Activated B cell treated with CpG ODN at 0.5 μM for 24 hours (primary cell): ENCODE measurements at places on chromosomes 5 and 9. TPM values are rescaled to one million over a fixed set of nuclear protein-coding genes. Genes with fewer than 3 reads are reported as not detected.

- DNase-seq: no peak
Observed at GRCh38 chr5:14231156-14231555, 88.0 kb downstream of the TRIO start.

DNA sequence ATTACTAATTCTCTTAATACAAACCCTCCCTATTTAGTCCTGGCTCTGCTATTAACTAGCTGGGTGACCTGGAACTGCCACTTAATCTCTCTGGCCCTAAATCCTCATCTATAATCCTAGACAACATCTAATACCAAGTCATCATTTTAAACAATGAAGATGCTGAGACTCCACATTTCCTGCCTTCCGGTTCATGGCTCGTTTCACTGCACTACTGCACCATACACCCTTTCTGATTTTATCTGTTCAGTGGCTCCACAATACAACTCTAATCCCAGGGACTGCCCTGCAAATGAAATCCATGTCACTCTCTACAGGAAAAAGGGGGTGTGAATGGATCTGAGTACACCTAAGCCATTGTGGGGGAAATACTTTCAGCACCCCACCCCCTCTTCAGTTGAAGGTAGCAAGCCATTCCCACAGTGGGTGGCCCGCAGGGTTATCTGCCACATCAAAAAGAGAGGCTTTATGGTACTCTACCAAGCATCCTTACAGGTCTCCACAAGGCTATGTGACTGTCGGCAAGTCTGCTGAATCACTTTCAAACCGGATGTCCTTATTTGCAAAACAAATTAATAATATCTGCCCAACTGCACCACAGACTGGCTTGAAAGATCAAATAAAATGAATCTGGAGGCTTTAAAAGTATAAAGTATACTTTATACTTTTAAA is 89.5 kb downstream of the EPB41L4A start:
- DNase-seq: no peak

- DNase-seq: no peak
Observed at GRCh38 chr5:94445726-94446125, 172.7 kb downstream of the KIAA0825 start.

DNA sequence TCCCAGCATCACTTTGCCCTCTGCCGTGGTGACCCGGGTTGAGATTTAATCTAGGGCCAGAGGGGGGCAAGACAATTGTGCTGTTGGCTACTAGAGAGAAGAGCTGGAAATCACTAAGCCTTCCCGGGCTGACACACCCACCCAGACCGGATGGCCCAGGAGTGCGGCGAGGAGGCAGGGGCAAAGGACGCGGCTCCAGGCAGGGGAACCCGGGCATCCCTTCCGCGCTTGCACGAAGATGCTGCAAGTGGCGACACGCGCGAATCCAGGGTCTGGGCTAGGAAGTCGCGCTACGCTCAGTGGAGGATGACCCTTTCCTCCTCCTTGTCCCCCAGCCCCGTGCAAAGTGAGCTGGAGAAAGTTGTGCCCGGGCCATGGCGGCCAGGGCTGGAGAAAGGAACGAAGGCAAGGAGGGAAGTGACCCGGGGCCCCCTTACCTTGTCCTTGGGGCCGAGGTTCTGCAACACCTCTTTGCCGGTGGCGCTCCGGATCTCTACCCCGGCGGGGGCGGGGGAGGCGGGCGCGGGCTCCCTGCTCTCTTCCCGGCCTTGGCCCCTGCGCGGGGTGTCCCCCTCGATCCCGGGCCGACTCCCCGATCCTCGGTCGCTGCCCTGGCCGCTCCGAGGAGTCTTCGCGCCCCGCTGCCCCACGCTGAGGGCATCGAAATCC is 693 bp downstream of the DPYSL3 start:
- no peak for DNase-seq

DNA sequence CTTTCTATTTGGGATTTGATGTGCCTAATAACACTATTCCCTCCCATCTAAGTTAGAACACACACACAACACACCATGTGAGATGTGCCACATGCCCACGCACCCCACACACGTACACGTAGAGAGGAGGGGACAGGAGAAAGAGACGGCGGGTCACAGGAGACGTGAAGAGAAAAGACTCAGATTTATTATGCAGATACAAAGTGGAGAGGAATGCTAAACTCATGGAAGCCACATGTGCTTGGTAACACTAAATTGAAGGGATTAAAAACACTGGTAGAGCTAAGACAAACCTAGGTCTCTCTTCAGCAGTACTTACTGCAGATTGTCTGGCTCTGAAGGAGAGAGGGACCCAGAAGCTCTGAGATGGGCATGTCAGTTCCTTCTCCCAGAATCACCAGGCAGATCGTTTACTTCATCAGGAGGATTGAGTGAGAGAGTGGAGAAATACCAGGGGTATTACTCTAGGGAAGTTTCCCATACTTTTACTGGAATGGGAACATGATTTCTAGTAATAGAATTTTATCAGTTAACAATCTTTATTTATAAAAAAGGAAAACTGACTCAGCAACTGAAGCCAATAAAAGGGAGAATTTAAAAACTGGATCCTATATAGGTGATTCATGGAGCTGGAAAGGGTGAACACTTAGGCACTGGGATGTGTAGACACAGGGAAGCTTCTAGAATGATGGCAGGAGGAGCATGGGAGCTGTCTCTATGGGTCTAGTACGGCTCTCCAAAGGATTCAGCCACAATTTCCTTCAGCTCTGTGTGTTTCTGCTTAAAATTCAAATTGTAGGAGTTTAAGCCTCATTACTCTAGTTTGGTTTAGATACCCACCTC is 139.4 kb downstream of the MACIR start:
- DNase-seq: no peak

DNA sequence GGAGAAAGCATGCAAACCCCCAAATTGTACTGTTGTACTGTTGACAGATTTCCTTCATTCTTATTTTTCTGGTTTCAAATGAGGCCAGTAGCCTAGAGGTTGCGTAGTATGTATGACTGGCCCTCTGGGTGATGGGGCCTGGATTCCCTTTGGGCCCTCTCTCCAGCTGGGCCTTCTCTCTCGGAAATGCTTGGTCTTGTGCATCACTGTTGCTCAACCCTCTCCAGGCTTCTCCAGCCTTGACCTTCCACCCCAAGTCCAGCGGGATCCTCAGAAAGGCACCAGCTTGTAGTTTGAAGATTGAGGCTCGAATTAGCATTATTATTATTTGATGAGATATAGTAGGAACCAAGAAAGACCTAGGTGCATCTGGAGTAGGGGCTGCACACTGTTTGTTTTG is 87.0 kb downstream of the ANGPTL2 start:
- DNase-seq: no peak

- no peak for DNase-seq
Observed at GRCh38 chr5:137335493-137335892, 163.6 kb downstream of the SPOCK1 start.

GRCh38 chr9:131197160-131197911 is 72.0 kb downstream of the NUP214 start:
- DNase-seq: no peak

DNA sequence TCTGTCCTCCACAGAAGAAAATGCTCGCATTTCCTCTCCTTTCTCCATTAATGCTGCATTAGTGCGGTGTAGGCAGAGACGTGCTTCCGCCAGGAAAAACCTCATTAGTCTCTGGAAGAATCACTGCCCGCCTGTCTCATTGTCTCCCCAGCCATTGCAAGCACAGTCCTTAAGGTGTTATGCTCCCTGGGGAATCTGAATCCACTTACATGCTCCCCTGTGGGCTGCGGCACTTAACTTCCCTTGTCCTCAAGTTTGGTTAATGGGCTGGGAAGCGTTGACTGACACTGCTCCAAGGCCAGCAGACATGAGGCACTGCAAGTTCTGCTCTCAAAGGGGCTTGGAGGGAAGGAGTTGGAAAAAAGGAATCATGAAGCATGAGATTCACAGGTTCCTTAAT is 41.6 kb downstream of the TARS1 start:
- DNase-seq: no peak

- no peak for DNase-seq
Observed at GRCh38 chr5:52811067-52811749, 23.5 kb downstream of the ITGA1 start.

GRCh38 chr5:68288707-68289134 is 73.2 kb downstream of the PIK3R1 start:
- DNase-seq: no peak

DNA sequence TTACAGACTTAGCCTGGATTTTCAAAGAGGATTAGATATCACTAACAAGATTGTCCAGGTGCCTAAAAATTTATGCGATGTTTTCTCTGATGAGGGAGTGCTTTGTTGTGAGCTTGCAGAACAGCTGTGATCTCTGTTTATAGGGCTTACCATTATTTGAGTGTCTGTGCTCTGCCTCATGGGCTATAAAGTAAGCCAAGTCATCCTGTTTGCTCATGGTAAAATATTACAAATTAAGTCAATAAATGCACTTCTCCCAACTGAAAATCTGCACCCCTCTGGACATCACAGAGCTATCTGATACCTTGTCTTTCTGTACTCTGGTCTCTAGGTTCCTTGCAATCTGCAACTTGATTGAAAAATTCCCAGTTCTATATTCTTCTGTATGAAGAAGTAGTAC is 293.4 kb upstream of the ACTBL2 start:
- DNase-seq: no peak

DNA sequence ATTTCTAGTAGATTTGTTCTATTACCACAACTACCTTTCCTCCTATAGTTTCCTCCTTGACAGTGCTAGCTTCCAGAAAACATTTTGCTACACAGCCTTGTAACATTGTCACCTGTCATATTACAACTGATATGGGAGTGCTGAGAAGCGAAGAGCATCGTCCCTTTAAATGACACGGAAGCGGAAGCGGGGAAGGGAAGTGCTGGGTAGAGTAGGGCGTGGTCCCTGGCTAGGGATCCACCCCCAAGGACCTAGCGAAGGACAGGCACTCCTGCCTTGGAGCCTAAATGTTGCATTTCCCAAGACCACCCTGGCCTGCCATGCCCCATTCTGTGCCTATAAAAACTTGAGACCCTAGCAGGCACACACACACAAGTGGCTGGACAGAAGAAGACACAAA is 57.4 kb upstream of the RANBP6 start:
- DNase-seq: no peak

GRCh38 chr9:87547671-87548081 is 50.0 kb downstream of the DAPK1 start:
- no peak for DNase-seq

GRCh38 chr5:126339215-126339805 is 83.9 kb upstream of the GRAMD2B start:
- DNase-seq: no peak

DNA sequence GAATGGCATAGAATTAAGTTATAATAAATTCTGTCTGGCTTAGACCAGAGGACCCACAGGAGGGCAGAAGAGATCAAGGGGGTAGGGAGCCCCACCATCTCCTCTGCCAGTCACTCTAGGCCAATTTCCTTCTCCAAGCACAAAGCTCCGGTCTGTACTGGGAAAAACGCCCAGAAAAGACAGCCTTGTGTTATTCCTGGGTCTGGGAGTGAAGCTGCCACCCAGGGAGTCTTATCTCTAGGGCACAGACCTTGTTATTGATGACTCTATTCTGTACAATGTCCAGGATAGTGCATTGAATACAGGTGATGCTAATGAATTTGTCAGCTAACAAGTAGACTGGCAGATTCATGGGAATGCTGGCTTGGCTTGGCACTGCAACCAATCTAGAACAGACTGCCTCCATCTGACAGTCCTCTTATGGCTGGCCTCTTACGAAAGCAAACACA is 60.7 kb downstream of the MED27 start:
- no peak for DNase-seq

DNA sequence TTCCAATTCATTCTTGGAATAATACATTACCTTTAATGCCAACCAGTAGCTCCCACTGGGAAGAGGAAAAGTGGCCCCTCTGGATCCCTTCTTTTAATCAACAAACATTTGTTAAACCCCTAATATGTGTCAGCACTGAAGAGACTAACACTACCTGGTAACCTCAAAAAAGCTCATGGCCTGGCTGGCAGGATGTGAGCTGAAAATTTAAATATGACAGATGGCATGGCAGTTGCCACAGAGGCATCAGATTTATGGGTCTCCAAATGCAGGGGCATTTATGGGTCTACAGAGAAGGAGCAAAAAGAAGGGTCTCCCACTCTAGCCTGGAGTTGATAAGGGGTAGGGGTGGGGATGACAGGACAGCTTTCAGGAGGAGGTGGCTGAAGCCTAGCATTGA is 12.5 kb downstream of the DNAH5 start:
- DNase-seq: no peak

GRCh38 chr5:148403344-148403743 is 19.6 kb downstream of the FBXO38 start:
- no peak for DNase-seq

GRCh38 chr9:132041798-132042197 is 37.9 kb downstream of the MED27 start:
- no peak for DNase-seq

- DNase-seq: no peak
Observed at GRCh38 chr5:132261881-132262845, 4.7 kb downstream of the PDLIM4 start.

DNA sequence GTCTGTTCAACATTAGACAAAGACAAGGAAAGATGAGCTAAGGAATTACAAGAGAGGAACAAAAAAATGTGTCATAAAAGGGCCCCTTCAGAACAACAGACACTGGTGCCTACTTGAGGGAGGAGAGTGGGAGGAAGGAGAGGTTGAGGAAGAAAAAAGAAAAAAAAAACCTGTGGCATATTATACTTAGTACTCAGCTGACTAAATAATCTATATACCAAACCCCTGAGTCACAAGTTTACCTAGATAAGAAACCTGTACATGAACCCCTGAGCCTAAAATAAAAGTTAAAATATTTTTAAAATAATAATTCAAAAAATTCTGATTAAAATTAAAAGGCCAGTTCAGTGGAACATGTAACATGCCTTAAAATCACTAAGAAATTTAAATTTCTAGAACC is 107.3 kb downstream of the MTREX start:
- no peak for DNase-seq

DNA sequence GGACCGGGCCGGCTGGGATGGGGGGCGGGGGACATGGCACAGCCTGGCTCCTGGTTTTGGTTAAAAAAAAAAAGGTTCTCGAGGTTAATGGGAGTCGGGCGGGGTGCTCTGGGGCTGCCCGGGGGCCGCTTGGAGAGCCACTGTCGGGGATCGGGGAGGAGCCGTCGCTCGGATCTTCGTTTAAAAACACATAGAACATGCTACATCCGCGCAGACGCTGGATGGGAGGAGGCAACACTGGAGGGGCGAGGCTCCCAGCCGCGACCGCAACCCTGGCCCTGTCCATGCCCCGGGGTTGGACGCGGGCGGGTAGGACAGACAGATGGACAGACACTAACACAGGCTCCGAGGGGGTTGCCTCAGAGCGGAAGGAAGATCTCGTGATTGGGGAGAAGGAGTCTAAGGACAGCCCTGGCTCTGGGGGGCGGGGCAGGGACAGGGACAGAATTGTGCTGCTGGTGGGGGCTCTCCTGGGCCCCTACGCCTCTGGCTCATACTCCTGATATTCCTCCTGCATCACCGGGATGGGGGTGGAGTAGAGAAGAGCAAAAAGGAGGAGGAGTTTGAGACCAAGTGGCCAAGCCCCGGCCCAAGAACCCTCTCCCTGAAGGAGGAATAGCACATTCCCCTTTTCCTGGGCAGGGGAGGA is 9.9 kb downstream of the SNCB start:
- DNase-seq: no peak

- DNase-seq: no peak
Observed at GRCh38 chr5:132787076-132787475, 10.0 kb upstream of the SEPTIN8 start.

GRCh38 chr5:9699681-9700080 is 69.5 kb upstream of the TAS2R1 start:
- DNase-seq: no peak

STK32A gene
- not detected in 2 replicates for total RNA-seq

EIF4E1B gene
- not detected in 2 replicates for total RNA-seq

CCIN gene
- total RNA-seq: not detected in 2 replicates

RNF130 gene
- 17.6 and 18.5 TPM in 2 replicates for total RNA-seq

GPR21 gene
- total RNA-seq: 0.95 and 1.6 TPM in 2 replicates

PLPPR1 gene
- total RNA-seq: not detected in 2 replicates

PCDHGB6 gene
- 1.2 and 1.6 TPM in 2 replicates for total RNA-seq

PCDHA13 gene
- total RNA-seq: not detected in 2 replicates

RAB14 gene
- total RNA-seq: 55.9 and 63.8 TPM in 2 replicates

GCNT4 gene
- not detected in 2 replicates for total RNA-seq
